Activated gamma-delta T cell treated with anti-CD3 and anti-CD28 coated beads, Interleukin-2, amount 50 U/mL, for 16 hours (primary cell): ENCODE measurements at places on chromosomes 11 and 22.

GRCh38 chr22:30556388-30556787 is 9.8 kb upstream of the SEC14L6 start:
- no peak for DNase-seq

DNA sequence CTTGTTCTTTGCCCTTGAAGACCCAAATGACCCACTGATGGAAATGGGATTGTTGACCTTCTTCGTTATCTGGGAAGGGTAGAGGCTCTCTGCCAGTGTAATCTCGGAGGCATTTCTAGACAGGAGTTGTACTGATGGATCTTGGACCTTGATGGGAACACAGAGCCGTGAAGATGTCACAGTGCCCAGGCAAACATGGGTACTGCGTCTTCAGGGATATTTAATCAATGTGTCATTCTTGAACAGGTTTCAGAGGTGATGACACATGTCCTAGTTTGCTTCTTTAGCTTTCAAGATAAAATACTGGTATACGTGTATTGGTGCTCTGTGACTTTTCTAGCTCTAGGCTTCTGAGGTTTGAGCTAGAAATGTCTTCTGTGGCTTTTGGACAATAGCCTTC is 6.2 kb downstream of the LDLRAD3 start:
- DNase-seq, result no peak

DNA sequence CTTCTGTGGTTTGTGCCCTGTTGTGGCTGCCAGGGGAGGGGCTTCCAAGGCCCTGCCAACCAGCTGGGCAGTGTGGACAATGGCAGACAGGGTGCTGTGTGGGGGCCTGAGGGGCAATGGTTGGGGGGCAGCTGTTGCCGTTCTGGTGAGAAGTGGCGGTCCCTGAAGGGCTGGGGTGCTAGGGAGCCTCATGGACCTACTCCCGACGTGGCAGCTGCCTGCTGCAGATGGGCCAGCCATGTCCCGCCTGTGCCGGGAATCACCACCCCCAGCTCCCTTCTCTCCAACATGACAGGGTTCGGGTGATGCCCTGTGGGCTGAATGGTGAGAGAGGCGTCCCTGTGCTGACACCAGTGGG is 74.2 kb downstream of the KCNQ1 start:
- DNase-seq, result no peak

GRCh38 chr11:44938066-44938691 is 12.5 kb downstream of the TP53I11 start:
- no peak for DNase-seq

DNA sequence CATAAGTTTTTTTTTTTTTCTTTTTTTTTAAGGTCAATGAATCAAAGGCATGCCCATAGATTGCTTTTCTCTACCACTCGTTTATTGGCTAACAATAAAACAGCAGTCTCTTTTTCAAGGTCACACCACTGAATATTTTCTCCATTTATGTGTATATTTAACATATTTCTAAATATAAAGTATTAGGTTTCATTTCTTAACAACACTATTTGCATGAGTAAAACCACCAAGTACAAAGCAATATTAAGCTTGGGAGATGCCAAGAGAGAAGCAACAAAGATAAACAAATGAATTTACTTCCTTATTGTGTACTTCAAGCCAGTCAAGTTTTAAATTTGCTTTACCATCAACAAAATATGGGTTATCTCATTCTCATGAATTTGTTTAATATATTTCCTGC is 708.9 kb upstream of the CCDC179 start:
- no peak for DNase-seq

- no peak for DNase-seq
Observed at GRCh38 chr22:39176143-39176713, 23.7 kb upstream of the CBX7 start.
